ENCODE measurements at places on chromosomes 12 and 14. TPM values are rescaled to one million over a fixed set of nuclear protein-coding genes. Genes with fewer than 3 reads are reported as not detected.

The ASIC1 gene
- 1.6 TPM for total RNA-seq

The DEGS2 gene
- 28.7 TPM for total RNA-seq

The OR6C2 gene
- not detected for total RNA-seq

The RD3L gene
- not detected for total RNA-seq

The PLEKHG7 gene
- total RNA-seq, result 1.5 TPM

The SUSD6 gene
- total RNA-seq, result 84.2 TPM

The ANKRD33 gene
- total RNA-seq, result not detected

The VWF gene
- total RNA-seq, result 183 TPM

The CMA1 gene
- 2.1 TPM for total RNA-seq

The RNU6-8 gene
- not detected for total RNA-seq

The SERPINA6 gene
- 1.7 TPM for total RNA-seq

The NXPH4 gene
- 0.16 TPM for total RNA-seq

Data from kidney (tissue), 22 donors.